Naive thymus-derived CD8-positive, alpha-beta T cell (primary cell): ENCODE measurements at places on chromosomes 2 and 18.

DNA sequence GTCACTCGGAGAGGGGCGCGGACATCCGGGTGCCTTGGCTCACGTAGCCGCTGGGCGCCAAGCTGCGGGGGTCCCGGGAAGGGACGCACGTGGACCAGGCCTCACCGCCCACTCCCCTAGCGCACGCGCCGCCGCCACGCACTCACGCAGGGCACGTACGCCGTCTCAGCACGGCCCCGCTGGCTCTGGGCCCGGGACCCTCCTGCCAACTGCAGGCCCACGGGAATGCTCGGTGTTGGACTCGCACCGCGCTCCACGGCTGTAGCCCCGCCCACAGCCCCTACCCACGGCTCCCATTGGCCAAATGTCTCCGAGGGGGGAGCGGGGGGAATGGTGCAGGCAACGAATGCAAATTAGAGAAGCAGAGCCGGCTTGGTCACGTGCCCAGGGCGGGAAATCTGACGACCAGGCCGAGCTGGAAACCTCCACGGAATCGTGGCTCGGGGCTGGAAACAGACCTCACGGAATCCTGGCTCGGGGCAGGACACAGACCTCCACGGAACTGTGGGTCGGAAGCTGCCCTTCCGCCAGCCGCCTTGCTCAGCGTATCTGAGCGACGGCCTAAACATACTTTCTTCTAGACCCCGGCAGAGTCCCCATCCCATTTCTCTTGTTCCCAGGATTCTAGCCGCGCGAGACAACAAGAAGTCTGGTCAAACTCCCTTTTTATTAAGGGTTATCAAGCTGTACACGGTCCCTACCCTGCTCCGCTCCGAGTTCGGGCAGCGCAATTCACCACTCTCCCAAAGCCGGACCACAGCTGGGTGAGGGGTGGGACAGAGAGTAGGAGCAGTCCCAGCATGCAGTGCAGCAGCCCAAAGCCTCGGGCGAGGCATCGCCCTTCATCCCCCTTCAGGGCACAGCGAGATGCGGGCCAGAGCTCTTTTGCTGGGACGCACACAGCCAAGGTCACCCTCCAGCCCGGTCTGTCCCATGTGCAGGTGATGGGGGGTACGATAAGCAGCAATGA is at the start of gene ABCB6:
ABCB6 (minus strand) TSS at position 227 of the 970 bp plus-strand sequence. CDS start 285 bp downstream, outside the sequence.
- H3K4me1 ChIP-seq: peaks cover 25% of the 10 kb centered on the region
- no peaks in the 10 kb centered on the region for H3K36me3 ChIP-seq
- peak within 1 kb of the TSS; percentile 75 for H3K4me3 ChIP-seq
- H3K27me3 ChIP-seq: no peaks in the 10 kb centered on the region
- DNase-seq: peak; percentile 94

DNA sequence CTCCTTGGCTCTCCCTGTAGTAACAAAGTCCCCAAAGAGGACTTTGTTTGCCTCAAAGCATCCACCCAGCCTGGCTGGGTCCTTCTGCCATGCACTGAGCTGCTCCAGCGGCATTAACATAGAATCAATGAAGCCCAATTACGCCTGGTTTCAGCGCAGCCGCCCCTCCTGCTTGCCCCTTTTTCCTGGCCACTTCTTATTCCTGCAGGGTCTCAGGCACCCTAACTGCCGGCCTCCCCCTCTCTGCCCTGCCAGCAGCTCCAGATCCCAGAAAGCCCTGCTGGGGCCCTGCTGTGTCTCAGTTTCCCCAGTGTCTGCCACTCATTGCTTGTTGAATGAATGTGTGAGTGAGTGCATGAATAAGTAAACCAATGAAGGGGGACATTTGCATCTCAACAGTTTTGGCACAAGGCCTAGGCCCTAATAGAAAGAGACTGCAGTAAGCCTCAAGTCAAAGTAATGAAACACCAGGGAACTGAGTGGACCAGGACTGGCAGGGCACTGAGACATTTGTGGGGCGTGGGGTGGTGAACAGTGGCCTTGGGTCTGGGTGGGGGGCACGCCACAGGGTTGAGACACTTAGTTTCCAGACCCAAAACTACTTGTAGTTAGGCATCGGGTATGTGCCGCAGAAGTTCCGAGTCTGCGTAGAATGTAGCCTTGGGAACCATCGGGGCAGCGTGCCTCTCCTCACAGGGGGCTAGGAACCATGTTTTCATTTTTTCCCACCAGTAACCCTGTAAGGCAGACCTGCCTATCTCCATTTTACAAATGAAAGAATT is 60.6 kb downstream of the SMAD7 start:
- DNase-seq: no peak
- no peak overlapping the region for H3K27ac ChIP-seq
- H3K36me3 ChIP-seq: no peaks in the 10 kb centered on the region
- no peak overlapping the region for H3K4me3 ChIP-seq
- H3K4me1 ChIP-seq: peaks cover 4% of the 10 kb centered on the region
- peaks cover 2% of the 10 kb centered on the region for H3K27me3 ChIP-seq

GRCh38 chr18:62601871-62602270 is 79.0 kb downstream of the ZCCHC2 start:
- H3K27me3 ChIP-seq: peaks cover 39% of the 10 kb centered on the region
- H3K27ac ChIP-seq: no peak overlapping the region
- no peak for DNase-seq
- H3K4me3 ChIP-seq: no peak overlapping the region

DNA sequence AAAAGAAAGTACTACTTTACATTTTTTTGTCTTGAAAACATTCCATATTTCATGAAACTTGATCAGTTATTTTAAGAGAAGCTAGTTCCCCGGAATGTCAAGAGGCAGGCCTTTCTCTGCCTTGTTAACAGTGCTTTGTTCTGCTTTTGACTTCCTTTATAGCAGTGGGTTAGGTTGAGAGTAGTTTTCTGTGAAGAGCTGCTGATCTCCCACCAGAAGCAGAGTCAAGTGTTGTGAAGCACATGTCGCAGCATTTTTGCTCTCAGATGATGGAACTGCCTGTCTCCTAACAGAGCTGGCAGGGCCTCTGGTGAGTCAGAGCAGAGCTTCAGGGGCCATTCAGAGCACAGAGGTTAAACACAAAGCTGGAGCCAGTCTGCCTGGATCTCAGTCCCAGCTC is 871.8 kb downstream of the SLC4A3 start:
- DNase-seq: no peak
- H3K4me3 ChIP-seq: no peak overlapping the region
- H3K4me1 ChIP-seq: no peaks in the 10 kb centered on the region
- H3K27ac ChIP-seq: no peak overlapping the region

DNA sequence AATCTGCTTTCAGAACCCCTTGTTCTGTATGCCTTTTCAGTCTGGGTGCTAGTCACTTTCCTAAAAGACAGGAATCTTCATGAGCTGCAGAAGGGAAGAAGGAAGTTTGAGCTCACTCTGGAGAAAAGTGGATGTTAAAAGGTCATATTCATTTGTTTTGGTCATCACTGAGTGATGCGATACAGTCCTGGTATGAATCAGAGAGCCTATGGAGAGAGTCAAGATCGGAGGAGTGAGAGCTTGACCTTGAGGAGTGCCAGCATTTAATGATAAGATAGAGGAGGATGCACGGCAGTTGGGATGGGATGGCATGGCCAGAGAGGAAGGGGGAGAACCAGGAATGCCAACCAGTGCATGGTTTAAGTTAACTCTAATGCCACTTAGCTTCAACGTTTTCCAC is 19.6 kb downstream of the USP39 start:
- no peak for DNase-seq
- H3K36me3 ChIP-seq: peaks cover 32% of the 10 kb centered on the region
- no peak overlapping the region for H3K4me3 ChIP-seq
- H3K27ac ChIP-seq: no peak overlapping the region

DNA sequence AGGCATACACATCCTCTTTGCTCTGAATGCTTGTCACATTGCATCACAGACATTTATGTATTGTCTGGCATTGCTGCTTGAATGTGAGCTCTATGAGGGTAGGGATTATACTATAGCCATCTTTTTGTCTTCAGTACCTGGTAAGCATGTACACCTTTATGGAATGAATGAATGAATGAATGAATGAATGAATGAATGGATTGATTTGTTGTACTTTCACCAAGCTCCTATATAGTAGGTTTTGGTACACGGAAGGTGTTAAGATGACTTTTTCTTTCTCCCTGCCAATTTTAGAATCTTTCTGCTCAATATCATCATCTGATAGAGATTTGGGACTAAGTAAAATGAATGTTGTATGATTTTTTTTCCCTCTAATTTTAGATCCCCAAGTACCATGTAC is 13.5 kb downstream of the LTBP1 start:
- no peaks in the 10 kb centered on the region for H3K4me1 ChIP-seq
- H3K36me3 ChIP-seq: no peaks in the 10 kb centered on the region
- H3K27me3 ChIP-seq: peaks cover 10% of the 10 kb centered on the region
- no peak for DNase-seq
- H3K27ac ChIP-seq: no peak overlapping the region

GRCh38 chr2:141048951-141049350 is 1081.9 kb downstream of the LRP1B start:
- H3K27me3 ChIP-seq: no peaks in the 10 kb centered on the region
- H3K27ac ChIP-seq: no peak overlapping the region
- H3K36me3 ChIP-seq: no peaks in the 10 kb centered on the region
- H3K4me3 ChIP-seq: no peak overlapping the region

GRCh38 chr2:170582751-170583463 is 132.2 kb upstream of the SP5 start:
- DNase-seq: no peak
- H3K4me1 ChIP-seq: no peaks in the 10 kb centered on the region
- H3K4me3 ChIP-seq: no peak overlapping the region

- DNase-seq: no peak
- H3K27ac ChIP-seq: no peak overlapping the region
- H3K4me3 ChIP-seq: no peak overlapping the region
- H3K36me3 ChIP-seq: no peaks in the 10 kb centered on the region
Measured at GRCh38 chr18:26685438-26686157, 137.2 kb upstream of the KCTD1 start.

GRCh38 chr2:33370636-33371265 is 105.7 kb upstream of the RASGRP3 start:
- no peaks in the 10 kb centered on the region for H3K36me3 ChIP-seq
- no peak overlapping the region for H3K4me3 ChIP-seq
- no peak overlapping the region for H3K27ac ChIP-seq
- no peaks in the 10 kb centered on the region for H3K27me3 ChIP-seq
- no peak for DNase-seq

GRCh38 chr2:43542285-43542933 is 53.4 kb downstream of the THADA start:
- H3K4me3 ChIP-seq: no peak overlapping the region
- H3K27me3 ChIP-seq: no peaks in the 10 kb centered on the region
- DNase-seq: peak; percentile 61
- no peak overlapping the region for H3K27ac ChIP-seq
- H3K36me3 ChIP-seq: peaks cover 35% of the 10 kb centered on the region

- peak overlapping the region; percentile 51 for H3K4me3 ChIP-seq
Measured at GRCh38 chr18:13541621-13542519, 184.5 kb downstream of the FAM210A start.

- no peak for DNase-seq
- peaks cover 19% of the 10 kb centered on the region for H3K27me3 ChIP-seq
- no peak overlapping the region for H3K4me3 ChIP-seq
- H3K4me1 ChIP-seq: no peaks in the 10 kb centered on the region
- H3K36me3 ChIP-seq: no peaks in the 10 kb centered on the region
Measured at GRCh38 chr2:120528693-120529076, 182.7 kb downstream of the INHBB start.

DNA sequence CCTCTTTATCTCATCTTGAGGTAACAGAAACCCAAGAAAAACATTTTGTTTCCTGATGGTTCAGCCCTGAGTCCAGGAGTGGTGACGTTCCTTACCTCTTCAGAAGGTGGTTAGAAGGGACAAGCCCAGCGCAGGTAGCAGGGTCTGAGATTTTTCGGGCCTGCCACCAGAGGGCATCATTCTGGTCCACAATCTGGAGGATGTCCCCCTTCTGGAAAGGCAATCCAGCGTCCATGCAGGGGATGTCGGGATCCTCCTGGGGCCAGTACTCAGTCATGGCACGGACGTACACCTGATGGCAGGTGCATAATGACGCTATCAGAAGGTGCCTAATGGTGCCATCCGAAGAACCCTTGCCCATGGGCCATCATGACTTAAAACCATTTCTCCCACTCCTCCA is 17.7 kb downstream of the MPP4 start:
- H3K27ac ChIP-seq: no peak overlapping the region
- no peaks in the 10 kb centered on the region for H3K4me1 ChIP-seq
- DNase-seq: no peak
- H3K27me3 ChIP-seq: peaks cover 8% of the 10 kb centered on the region
- H3K4me3 ChIP-seq: no peak overlapping the region
- no peaks in the 10 kb centered on the region for H3K36me3 ChIP-seq

- no peaks in the 10 kb centered on the region for H3K36me3 ChIP-seq
- H3K4me1 ChIP-seq: peaks cover 6% of the 10 kb centered on the region
- DNase-seq: no peak
- no peak overlapping the region for H3K27ac ChIP-seq
- no peaks in the 10 kb centered on the region for H3K27me3 ChIP-seq
- no peak overlapping the region for H3K4me3 ChIP-seq
Measured at GRCh38 chr2:63790906-63791305, 50.8 kb upstream of the UGP2 start.

- peaks cover 7% of the 10 kb centered on the region for H3K4me1 ChIP-seq
- no peaks in the 10 kb centered on the region for H3K27me3 ChIP-seq
- no peaks in the 10 kb centered on the region for H3K36me3 ChIP-seq
- DNase-seq: no peak
- H3K27ac ChIP-seq: no peak overlapping the region
- no peak overlapping the region for H3K4me3 ChIP-seq
Measured at GRCh38 chr2:232537079-232537478, 2.4 kb upstream of the CHRNG start.

GRCh38 chr2:70808983-70809958 is 11.1 kb downstream of the CLEC4F start:
- H3K27ac ChIP-seq: no peak overlapping the region
- no peak overlapping the region for H3K4me3 ChIP-seq
- no peak for DNase-seq
- H3K4me1 ChIP-seq: no peaks in the 10 kb centered on the region
- H3K27me3 ChIP-seq: no peaks in the 10 kb centered on the region
- H3K36me3 ChIP-seq: no peaks in the 10 kb centered on the region

DNA sequence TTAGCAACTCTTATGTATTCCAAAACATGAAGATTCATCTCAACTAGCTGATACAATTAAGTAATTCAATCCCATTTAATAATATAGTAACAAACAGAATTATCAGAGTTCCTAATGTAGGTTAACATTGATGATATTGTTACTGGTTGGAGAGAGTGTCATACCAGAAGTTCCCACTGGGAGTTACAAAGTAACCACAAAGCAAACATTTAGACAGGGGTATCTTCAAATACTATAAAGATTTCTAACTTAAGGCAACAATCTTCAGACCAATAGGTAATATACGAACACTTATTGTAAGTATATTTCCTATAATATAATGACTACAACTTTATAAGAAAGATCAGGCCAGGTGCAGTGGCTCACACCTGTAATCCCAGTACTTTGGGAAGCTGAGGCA is 1372.9 kb upstream of the PIK3C3 start:
- no peak for DNase-seq
- no peak overlapping the region for H3K4me3 ChIP-seq
- H3K4me1 ChIP-seq: no peaks in the 10 kb centered on the region
- no peaks in the 10 kb centered on the region for H3K36me3 ChIP-seq
- no peaks in the 10 kb centered on the region for H3K27me3 ChIP-seq

DNA sequence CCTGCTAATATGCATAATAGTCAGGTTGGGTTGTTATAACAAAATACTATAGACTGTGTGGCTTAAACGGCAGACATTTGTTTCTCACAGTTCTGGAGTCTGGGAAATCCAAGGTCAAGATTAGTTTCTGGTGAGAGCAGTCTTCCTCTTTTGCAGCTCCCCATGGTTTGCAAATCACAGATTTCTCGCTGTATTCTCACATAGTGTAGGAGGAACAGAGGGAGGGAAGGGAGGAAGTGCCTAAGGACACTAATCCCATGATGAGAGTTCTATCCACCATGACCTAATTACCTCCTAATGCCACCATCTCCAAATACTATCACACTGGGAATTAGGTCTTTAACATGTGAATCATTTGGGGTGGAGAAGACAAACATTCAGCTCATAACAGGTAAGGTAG is 20.1 kb upstream of the PTH2R start:
- no peaks in the 10 kb centered on the region for H3K4me1 ChIP-seq
- no peak for DNase-seq
